Hair follicle dermal papilla cell (primary cell): ENCODE measurements at places on chromosomes 13 and 19. TPM values are rescaled to one million over a fixed set of nuclear protein-coding genes. Genes with fewer than 3 reads are reported as not detected.

The ZNF506 gene
- total RNA-seq = 14.7 and 20.6 TPM in 2 replicates

The TMEM150B gene
- not detected in 2 replicates for total RNA-seq

The C5AR2 gene
- 0.32 and 0.49 TPM in 2 replicates for total RNA-seq

The ZNF837 gene
- 3.2 and 3.6 TPM in 2 replicates for total RNA-seq

The ZNF878 gene
- total RNA-seq = 0.32 TPM in 1 of 2 replicates, not detected in the other

The SULT2A1 gene
- not detected in 2 replicates for total RNA-seq

The URAD gene
- not detected in 2 replicates for total RNA-seq

The DLEU7 gene
- not detected in 2 replicates for total RNA-seq

The CYP4F11 gene
- not detected in 2 replicates for total RNA-seq

The ZIC5 gene
- not detected in 2 replicates for total RNA-seq

The ZNF132 gene
- total RNA-seq = 9.4 and 13.0 TPM in 2 replicates

The CDC34 gene
- total RNA-seq = 48.2 and 51.9 TPM in 2 replicates

The ADM5 gene
- total RNA-seq = 0.36 and 1.1 TPM in 2 replicates

The U2AF1L4 gene
- 6.8 and 7.2 TPM in 2 replicates for total RNA-seq

The ZNF541 gene
- total RNA-seq = not detected in 2 replicates

The DNAAF3 gene
- total RNA-seq = 0.24 TPM in 1 of 2 replicates, not detected in the other

The HIF3A gene
- 0.12 and 1.8 TPM in 2 replicates for total RNA-seq

The CACNG7 gene
- not detected in 2 replicates for total RNA-seq

The EBI3 gene
- total RNA-seq = not detected in 2 replicates

The DCT gene
- 0.16 TPM in 1 of 2 replicates, not detected in the other for total RNA-seq

The SYCN gene
- total RNA-seq = not detected in 2 replicates

The INSR gene
- total RNA-seq = 23.4 and 36.7 TPM in 2 replicates

The VSTM1 gene
- total RNA-seq = not detected in 2 replicates

The IZUMO1 gene
- total RNA-seq = not detected in 2 replicates

The SHISA2 gene
- 0.12 TPM in 1 of 2 replicates, not detected in the other for total RNA-seq

The ZNF324B gene
- 12.1 and 12.5 TPM in 2 replicates for total RNA-seq

The BRME1 gene
- total RNA-seq = 0.36 and 0.97 TPM in 2 replicates

The CDX2 gene
- total RNA-seq = not detected in 2 replicates

The DHDH gene
- total RNA-seq = not detected in 2 replicates

The CEACAM20 gene
- not detected in 2 replicates for total RNA-seq

The ZNF578 gene
- total RNA-seq = 4.6 and 5.7 TPM in 2 replicates

The LILRA1 gene
- total RNA-seq = not detected in 2 replicates

The KLF1 gene
- not detected in 2 replicates for total RNA-seq

The GJA3 gene
- 0.16 TPM in 1 of 2 replicates, not detected in the other for total RNA-seq

The NUDT19 gene
- total RNA-seq = 13.1 and 13.7 TPM in 2 replicates

The BORA gene
- 3.6 and 6.0 TPM in 2 replicates for total RNA-seq
